ENCODE measurements at places on chromosomes 6 and 20.

GRCh38 chr6:131381709-131382093 lies 191.3 kb upstream of the ARG1 start:
- no peak for DNase-seq

- no peak for DNase-seq
These were observed 27.7 kb downstream of the PHF3 start for GRCh38 chr6:63663147-63663955.

DNA sequence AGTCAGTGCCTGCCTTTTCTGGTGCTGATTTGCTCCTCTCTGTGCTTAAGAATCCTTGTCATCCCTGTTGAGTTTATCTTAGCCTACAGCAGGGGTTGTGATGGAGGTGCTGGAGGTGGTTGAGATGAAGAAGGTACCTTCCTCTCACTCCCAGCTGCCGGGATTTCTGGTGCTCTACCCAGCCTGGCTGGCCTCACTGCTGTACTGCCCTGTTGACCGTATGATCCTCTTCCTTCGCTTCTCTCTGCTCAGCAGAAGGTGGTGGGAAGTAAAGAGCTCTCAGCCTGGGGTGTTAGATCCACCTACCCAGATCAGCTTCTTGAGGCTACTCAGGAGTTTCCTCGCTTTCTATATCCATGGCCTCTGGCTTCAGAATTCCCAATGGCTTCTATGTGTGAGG lies 101.0 kb upstream of the NXT1 start:
- no peak for DNase-seq

GRCh38 chr6:154861825-154862224 lies 128.6 kb downstream of the SCAF8 start:
- no peak for DNase-seq

- DNase-seq: no peak
These were observed 42.8 kb upstream of the LOC128125822 start for GRCh38 chr6:63529498-63529897.

DNA sequence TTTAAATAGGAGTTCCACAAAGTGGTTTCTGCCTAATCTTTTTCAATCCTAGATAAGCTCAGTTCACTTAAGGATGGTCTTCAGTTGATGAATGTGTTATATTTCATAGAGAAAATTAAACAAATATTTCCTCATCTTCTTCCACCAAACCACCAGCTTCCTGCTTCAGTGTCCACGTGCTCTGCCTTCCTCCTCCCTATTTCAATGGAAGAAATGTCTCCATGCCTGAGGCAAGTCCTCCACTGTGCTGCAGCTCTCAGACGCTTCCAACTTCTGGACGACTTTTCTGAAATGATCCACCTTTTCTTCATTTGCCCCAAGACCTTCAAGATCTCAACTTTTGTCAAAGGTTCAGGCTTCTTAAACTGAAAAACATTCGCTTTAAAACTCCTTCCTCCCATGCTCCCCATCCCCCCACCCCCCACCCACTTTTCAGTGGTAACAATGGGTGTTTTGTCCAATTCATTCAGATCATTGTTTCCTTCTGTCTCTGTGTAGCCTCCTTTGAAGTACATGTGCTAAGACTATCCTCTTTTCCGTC lies 25.3 kb upstream of the FABP7 start:
- no peak for DNase-seq

DNA sequence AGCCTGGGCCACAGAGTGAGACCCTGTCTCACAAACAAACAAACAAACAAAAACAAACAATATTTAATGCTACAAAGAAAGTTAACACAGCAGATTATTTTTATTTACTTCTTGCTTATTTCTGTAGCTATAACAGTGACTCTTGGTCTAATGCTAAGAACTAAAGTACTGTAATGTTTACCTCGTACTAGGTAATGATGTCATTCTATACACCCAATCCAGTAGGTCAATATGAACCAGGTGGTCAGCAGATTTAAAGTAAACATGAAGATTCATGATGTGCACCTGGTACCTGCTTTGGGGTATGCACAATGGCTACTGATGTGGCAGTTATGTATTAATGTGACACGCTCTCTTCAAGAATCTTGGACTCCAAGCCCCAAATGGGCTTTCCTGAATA lies 36.6 kb upstream of the CARMIL1 start:
- no peak for DNase-seq

DNA sequence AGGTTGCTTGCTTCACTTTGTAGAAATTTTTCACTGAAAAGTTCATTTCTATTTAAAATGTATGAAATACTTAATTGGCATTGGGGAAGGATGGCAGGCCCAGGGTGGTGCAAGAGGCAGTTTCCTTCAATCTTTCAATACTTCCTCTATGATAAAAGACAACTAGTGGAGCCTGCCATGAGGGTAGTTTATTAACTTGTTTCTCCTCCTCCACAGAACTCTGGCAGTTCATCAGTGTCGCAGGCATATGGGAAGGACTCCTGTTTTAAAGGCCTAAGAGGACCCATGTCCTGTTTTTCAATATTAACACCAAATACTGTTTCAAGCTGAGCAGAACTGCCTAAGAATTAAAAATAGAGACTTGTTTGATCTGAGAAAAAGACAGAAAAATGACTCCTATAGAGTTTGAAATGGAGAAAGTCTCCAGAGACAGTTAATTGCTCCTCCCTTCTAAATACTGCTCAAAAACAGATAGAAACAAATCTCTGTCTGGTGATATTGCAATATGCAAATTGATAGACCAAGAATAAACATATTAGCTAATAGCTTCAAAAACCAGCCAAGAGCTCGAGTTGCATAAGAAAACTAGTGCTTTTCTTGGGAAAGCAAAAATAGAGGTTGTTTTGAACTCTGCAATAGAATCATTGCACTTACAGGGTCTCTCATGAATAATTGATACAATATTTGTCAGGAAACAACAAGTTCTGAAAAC lies 665.7 kb upstream of the SLC35B3 start:
- DNase-seq: no peak

- no peak for DNase-seq
These were observed 566.4 kb upstream of the MAN1A1 start for GRCh38 chr6:119915971-119916370.

DNA sequence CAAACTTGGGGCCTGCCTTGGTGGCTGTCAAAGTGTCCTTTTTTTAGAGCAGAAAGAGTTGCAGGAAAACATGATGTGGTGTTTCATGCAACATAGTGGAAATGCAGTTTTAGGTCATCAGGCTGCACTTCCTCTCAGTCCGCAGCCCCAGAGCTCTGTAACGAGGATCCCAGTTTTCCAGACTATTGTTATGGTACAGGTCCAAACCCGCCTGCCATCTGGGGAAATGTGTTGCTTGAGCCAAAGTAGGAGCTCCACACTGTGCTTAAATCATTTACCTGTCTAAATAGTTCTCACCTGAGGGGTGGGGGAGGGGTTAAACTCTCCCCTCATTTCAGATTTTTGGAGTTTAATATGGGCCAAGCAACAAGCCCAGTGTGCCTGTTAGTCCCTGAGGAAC lies 59.8 kb downstream of the GOPC start:
- no peak for DNase-seq

GRCh38 chr6:169827290-169827717 lies 75.9 kb downstream of the ERMARD start:
- peak; percentile 33 for DNase-seq

DNA sequence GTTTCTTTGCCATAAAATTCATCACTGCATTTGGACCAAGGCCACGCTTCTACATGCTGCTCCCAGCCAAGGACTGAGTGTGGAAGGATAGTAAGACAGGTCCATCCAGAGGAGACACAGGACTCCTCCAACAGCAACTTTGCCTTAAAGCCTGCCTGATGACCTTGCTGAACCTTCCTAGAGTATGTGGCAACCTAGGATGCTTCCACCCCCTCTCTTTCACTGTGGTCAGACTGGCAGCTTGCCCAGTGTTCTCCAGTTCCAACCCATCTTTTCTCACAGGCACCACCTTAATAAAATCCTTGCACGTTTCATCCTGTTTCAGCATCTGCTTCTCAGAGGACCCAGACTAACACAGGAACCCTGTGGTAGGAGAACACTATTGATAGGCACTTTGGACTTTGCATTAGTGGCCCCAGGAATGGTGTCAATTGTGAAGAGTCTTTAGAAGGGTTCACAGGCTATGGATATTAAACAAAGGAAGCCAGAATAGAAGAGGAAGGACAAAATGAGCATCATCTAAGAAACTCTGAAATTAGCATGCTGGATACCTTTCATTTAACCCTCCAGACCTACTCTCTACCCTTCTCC lies 2.4 kb upstream of the PKHD1 start:
- no peak for DNase-seq

DNA sequence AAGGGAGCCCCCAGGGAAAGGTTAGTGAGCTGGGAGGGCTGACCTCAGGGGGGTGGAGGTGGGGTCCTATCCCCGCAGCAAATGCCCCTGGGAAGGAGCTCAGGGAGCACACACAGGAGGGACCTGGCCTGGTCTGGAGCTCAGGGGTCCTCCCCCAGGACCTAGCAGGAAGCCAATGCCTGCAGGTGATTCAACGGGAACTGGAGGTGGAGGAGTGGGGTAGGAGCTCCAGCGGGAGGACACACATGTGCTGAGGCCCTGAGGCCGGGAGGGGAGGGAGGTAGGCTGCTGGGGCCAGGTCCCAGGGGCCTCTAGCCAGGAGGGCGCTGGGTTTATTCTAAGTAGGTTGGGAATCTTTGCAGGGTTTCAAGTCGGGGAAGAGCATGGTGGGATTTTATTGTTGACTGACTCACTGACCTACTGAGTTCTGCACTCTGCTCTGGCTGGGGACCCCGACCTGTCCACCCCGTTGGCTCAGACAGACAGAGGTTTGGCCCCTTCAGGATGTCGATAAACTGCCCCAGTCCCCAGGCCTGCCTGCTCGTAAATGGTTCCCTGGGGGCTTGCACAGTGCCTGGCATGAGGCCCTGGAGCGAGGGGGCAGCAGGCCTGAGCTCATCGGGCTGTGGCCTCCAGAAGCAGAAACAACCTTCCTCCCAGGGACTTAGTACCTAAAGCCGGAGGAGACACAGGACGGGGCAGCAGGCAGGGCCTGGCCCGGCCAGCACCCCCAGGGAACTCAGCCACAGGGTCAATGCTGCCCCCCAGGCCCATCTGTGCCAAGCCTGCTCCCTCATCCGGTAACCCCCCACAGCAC lies 62.3 kb downstream of the RIPOR3 start:
- no peak for DNase-seq

DNA sequence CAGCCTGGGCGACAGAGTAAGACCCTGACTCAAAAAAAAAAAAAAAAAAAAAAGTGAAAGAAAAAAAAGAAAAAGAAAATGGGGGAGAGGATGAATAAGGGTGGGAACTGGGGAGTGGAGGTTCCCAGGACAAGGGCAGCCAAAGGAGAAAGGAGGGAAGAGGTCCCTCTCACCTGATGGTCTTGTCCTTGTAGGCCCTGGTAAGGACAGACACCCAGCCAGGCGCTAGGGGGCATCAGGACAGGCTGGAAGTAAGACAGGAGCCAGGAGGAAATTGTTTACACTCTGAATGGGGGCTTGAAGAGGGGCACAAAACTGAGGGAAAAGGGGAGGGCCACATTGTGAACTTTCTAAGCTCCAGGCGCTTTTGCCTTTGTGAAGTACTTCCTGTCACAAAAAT lies 2.3 kb upstream of the ALDH5A1 start:
- peak; percentile 58 for DNase-seq

- DNase-seq: no peak
These were observed 6.5 kb upstream of the PREX1 start for GRCh38 chr20:48834278-48834677.

DNA sequence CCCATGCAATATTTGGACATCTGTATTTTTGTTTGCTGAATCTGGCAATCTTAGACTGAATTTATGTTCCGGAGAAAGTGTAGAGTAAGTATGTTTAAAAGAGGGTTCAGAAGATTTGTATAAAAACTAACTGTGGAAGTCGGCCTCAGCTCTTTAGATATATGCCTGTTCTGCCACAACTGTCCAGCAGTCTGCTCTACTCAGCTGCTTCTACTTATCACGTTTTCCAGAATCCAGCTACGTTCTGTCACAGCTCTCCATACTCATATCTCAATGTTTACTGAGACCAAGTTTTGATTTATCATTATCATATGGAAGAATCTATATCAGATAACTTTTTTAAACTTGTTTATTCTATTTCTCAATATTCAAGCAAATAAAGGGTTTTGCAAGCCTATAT lies 721.3 kb downstream of the EYS start:
- no peak for DNase-seq

- DNase-seq: peak; percentile 5
These were observed 8.2 kb downstream of the DIDO1 start for GRCh38 chr20:62918147-62918546.
